CD4-positive, alpha-beta T cell treated with Interleukin-17A for 1 hour (primary cell): ENCODE measurements at places on chromosomes 11 and 22.

DNA sequence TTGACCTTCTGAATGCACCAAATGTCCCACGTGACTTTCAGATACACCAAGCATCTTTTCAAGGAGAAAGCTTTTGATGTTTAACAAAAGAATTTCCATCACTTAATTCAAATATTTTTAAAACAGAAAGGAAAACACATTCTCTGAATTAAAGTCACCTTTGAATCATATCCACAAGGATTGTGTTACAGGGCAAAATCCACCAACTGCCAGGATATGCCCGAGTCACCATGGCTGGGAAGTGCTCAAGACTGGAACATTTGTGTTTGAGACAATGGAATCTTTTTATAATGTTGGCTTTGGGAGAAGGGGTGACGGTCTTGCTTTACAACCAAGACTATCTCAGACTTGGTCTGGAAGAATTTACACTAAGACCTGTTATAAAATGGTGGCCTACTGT, 40.8 kb downstream of the BID start:
- no peak for DNase-seq

GRCh38 chr11:67645521-67646461, 4.7 kb downstream of the ACY3 start:
- DNase-seq: no peak

DNA sequence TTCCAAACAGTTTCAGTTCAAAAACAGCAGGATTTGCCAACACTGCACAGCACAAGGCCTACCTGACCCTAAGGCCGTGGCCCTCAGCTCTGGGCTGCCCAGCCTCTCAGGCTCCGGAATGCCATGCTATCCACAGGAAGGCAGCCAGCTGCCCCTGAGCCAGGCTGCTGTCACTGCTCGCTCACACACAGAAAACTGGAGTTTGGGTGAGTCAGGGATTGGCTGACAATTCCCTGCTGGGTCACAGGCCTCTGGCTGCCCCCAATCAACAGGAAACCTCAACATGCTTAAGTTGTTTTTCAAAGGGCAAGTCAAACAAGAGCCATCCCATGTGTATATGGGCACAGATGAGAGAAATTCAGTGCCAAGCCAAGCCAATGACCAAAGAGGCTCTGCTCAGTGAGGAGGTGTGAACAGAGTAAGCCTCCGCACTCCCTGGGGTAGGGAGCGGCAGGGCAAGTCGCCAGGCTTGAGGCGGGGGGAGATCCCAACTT, 50.2 kb downstream of the RPL27A start:
- DNase-seq: no peak

- DNase-seq: no peak
Measured at GRCh38 chr22:22835771-22836291, 51.8 kb upstream of the IGLL5 start.

DNA sequence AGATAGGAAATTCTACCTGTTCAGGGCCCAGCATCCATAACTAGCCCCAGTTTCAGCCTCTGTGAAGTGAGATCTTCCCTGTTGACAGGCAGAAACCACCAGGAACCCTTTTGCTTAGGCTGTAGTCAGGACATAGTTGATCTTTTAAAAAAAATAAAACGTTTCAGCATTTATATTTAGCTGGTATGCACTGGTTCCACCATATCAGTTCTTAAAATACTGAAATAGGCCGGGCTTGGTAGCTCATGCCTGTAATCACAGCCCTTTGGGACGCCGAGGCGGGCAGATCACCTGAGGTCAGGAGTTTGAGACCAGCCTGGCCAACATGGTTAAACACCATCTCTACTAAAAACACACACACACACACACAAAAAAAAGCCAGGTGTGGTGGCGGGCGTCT, 35.3 kb downstream of the GALNT18 start:
- DNase-seq: no peak
